ENCODE measurements at places on chromosomes 2 and 18. TPM values are rescaled to one million over a fixed set of nuclear protein-coding genes. Genes with fewer than 3 reads are reported as not detected.

The DUSP2 gene
- 0.82 TPM for total RNA-seq

The MSTN gene
- total RNA-seq = not detected

The COL3A1 gene
- 98.5 TPM for total RNA-seq

DNA sequence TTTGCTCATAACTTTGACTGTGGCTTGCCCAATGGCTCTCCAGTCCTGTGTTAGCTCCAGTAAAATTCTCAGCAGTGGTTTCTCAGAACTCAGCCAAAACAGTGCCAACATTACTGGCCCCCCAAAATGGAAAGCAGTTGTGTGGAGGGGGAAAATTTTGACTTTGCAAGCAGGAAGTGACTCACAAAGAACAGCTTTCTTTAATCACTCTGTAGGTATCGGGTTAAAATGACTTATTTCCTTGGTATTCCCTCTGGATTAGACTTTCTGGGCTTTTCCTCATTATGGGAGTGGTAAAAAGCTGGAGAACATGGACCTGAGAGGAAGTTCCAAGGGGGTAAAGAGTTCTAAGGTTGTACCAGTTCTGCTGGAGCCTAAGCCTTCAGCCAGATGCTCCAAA lies 175.7 kb upstream of the RND3 start:
- H3K27ac ChIP-seq = no peak overlapping the region
- H3K4me1 ChIP-seq = no peaks in the 10 kb centered on the region
- no peaks in the 10 kb centered on the region for H3K36me3 ChIP-seq
- H3K27me3 ChIP-seq = no peaks in the 10 kb centered on the region
- no peak overlapping the region for H3K4me3 ChIP-seq
- DNase-seq = no peak
